ENCODE measurements at places on chromosomes 16 and 17.

- peak; percentile 70 for DNase-seq
Observed at GRCh38 chr16:49637933-49638672, 217.8 kb downstream of the ZNF423 start.

GRCh38 chr17:80569924-80570323 lies 25.3 kb downstream of the RPTOR start:
- DNase-seq = no peak

DNA sequence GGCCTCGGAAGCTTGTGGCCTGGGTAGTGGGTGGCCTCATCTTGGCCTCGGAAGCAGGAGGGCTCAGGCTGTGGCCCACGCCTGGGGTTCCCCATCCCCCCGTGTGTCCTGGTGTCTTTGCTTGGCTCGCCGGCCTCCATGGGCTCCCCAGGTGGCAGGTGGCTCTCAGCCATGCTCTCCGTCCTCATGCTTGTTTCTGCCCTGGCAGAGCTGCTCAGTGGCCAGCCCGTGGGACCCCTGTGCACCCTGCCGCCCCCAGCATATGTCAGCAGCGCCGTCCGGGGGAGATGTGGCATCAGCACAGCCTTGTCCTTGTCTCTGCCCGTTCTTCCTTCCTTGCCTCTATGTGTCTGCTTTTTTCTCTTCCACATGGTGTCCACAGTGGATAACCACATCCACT lies 38.5 kb downstream of the TBCD start:
- no peak for DNase-seq

GRCh38 chr17:2369039-2369438 lies 31.7 kb downstream of the SGSM2 start:
- no peak for DNase-seq

DNA sequence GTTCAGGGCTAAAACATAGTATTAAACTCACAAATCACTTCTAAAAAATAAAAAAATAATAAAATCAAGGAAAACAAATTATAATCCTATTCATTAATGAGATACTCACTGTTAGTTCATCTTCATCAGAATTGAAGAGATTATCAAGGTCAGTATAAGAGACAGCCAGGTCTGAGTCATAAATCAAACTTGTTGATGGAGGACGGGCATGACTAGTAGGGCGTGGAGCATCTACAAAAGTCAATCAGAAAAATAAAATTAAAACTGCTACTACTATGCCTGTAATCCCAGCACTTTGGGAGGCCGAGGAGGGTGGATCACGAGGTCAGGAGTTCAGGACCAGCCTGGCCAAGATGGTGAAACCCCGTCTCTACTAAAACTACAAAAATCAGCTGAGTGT lies 59.1 kb upstream of the INTS2 start:
- no peak for DNase-seq

DNA sequence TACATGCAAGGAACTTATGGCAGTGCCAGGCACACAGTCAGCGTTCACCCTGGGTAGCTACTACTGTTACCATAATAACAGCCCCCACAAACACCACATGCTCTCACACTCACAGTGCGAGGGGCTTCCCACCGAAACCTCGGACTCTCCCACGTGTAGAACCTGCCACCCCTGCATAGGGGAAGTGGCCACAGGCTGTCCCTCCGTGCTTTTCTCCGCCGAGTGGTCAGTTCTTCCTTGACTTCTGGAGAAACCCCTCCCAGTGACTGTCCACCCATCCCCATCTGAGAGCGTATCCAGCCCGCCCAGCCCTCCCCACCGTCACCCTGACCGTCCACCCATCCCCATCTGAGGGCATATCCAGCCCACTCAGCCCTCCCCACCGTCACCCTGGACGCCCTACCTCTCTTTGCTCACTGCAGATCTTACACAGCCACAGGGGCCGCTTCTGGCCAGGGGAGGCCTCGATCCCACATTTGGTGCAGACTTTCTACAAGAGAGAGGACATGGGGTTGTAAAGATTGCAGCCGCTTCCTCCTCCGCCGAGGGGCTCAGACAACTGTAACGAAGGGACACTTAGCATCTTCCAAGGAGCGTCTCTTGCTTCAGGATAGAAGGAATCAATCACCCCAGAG lies 71.1 kb downstream of the RPH3AL start:
- DNase-seq = no peak

DNA sequence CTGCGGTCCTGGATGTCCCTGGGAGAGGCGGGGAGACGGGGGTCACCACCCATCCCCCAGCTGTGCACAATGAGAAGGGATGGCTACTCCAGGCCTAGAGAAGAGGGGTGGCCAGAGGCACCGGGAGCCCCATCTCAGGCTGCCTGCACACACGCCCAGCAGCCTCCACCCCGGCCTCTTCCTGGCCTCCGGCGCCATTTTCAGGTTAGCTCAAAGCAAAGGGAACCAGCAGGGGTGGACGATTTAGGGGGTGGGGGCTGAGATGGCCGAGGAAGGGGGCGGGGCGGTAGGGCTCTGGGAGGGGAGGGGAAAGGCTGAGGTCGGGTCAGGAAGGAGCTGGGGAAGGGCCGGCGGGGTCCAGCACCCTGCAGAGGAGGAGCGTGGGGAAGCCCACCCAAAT lies 42.8 kb downstream of the SRCIN1 start:
- no peak for DNase-seq

- no peak for DNase-seq
Observed at GRCh38 chr16:69566981-69567680, 1.4 kb downstream of the NFAT5 start.

GRCh38 chr17:15496735-15497670 lies 29.6 kb upstream of the CDRT4 start:
- no peak for DNase-seq

GRCh38 chr17:78409191-78409928 lies 30.9 kb downstream of the PGS1 start:
- DNase-seq = no peak

DNA sequence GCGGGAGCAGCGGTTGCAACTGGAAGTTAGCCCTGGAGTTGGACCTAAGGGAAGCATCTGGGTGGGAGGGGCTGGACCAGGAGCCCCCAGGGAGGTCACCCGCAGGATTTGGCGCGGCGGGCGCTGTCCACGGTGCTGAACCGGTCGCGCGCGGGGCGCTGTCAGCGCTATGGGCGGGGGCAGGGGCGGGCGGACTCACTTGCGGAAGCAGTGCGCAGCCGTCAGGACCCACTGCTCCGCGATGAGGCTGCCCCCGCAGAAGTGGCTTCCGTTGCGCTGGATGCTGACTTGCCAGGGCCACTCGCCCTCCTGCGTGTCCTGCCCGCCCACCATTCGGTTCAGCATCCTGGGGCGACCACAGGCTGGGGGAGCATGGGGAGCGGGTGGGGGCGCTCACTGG lies 4.5 kb downstream of the PRSS27 start:
- no peak for DNase-seq

- no peak for DNase-seq
Observed at GRCh38 chr16:5508371-5508770, 410.8 kb upstream of the EEF2KMT start.

- DNase-seq = no peak
Observed at GRCh38 chr16:21179126-21179982, 20.9 kb downstream of the LDAF1 start.

DNA sequence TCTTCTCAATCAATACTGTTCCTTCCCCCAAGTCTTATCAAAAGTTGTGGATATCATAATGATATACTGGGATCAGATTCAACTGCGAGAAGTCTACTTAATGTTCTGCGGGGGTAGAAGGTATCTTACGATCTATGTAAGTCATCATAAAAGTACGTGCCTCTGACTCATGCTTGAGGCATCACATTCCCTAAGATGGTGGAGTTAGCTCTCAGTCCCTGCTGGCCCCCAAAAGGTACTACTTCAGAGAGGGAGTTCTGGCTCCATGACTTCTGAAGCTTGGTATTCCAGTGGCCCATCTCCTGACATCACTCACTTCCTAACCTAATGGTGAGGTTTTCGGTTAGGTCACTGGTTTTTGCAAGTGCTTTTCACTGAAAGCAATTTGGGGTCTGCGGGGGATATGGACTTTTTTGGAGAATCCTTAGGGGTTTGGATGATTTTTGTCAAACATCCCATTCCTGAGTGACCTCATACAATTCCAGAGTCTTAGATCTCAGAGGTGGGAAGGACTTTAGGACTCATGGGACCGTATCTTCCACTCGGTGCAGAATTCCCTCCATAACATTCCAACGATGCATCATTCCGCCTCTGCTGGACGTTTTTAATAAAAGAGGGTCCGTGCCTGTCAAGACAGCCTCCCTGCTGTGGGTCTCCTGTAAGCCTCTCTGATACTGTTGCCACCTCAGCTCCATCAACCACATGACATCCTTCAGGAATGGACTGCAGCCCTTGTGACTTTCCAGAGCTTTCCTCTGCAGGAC lies 74.3 kb downstream of the DYNLRB2 start:
- no peak for DNase-seq

GRCh38 chr17:54982399-54982798 lies 13.8 kb downstream of the STXBP4 start:
- no peak for DNase-seq

- no peak for DNase-seq
Observed at GRCh38 chr16:3089717-3090592, 9.1 kb downstream of the ZSCAN10 start.

GRCh38 chr17:61400066-61400716 lies 548 bp downstream of the TBX2 start:
- DNase-seq = no peak

DNA sequence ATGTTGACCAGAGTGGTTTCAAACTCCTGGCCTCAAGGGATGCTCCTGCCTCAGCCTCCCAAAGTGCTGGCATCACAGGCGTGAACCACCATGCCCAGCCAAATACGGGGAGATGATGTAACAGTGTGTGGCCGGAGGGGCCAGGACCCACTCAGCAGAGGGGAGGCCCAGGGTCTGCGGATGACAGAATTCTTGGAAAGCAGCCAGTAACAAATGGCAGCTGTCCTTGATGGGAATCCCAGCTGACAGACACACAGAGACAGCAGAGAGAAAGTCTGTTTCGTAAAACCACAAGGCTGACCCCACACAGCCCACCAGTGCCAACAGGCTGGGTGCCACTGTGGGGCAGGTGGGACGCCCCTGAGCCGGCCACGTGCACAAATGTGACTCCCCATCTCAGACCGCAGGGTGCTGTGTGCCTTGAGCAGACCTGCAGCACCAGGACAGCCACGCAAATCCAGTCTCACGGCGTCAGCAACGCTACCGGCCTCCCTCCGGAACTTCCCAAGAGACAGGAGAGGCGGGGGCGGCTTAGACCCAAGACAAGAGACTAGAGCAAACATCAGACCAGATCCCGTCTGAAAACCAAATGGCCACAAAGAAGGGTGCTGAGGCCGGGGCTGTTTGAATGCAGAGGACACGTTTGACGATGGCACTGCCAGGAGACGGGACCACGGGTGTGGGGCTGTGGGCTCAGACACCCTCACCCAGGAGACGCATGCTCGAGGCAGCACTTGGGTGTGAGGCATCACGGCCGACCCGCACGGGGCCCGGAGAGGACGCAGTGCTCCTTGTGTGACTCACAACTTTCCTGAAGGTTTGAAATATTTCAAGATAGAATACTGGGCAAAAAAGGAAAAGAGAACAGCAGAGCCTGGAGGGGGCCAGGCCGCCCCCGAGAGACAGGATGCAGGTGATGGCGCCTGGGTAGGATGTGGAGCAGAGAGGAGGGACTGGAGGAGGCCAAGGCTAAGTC lies 24.6 kb downstream of the CTU2 start:
- DNase-seq = no peak

GRCh38 chr17:76947309-76947708 lies 79.1 kb downstream of the MGAT5B start:
- no peak for DNase-seq

GRCh38 chr17:67801626-67802175 lies 23.6 kb upstream of the BPTF start:
- DNase-seq = no peak

- no peak for DNase-seq
Observed at GRCh38 chr16:59697236-59697635, 963.1 kb upstream of the GOT2 start.

DNA sequence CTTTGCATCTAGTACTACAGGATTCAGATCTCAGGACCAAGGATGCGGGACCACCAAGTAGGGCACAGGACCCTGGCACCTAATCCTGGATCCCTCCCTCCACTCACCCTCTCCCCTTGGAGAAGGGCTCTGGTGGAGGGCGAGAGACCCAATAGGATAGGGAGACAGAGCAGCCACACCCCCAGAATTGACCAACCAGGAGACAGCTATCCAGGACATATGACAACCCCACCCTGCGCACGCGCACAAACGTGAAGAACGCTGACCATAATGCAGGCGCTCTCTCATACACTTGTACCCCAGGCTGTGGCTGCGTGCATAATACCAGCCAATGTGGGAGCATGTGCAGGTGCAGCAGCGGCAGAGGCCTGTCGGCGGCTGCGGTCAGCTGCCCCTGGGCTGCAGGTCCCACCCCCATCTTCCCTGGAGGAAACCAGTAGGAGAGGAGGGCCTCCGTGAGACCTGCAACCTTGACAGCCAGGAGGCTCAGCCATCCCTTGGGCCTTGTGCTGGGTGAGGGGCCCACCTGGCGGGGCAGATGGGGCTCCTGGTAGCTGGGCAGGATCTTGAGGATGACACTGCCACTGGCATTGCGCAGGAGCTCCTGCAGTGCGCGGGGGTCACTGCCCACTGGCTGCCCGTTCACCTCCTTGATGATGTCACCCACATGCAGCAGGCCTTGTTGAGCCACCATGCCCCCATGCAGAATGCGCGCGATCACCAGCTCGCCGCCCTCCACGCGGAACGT lies 25.4 kb downstream of the MPP2 start:
- peak; percentile 62 for DNase-seq

GRCh38 chr17:29116804-29117753 lies 63.1 kb downstream of the MYO18A start:
- no peak for DNase-seq

- no peak for DNase-seq
Observed at GRCh38 chr16:73614131-73614530, 566.2 kb upstream of the ZFHX3 start.

GRCh38 chr17:57899391-57899790 lies 49.5 kb upstream of the MRPS23 start:
- DNase-seq = no peak

- no peak for DNase-seq
Observed at GRCh38 chr16:67509016-67509415, 19.6 kb upstream of the RIPOR1 start.

DNA sequence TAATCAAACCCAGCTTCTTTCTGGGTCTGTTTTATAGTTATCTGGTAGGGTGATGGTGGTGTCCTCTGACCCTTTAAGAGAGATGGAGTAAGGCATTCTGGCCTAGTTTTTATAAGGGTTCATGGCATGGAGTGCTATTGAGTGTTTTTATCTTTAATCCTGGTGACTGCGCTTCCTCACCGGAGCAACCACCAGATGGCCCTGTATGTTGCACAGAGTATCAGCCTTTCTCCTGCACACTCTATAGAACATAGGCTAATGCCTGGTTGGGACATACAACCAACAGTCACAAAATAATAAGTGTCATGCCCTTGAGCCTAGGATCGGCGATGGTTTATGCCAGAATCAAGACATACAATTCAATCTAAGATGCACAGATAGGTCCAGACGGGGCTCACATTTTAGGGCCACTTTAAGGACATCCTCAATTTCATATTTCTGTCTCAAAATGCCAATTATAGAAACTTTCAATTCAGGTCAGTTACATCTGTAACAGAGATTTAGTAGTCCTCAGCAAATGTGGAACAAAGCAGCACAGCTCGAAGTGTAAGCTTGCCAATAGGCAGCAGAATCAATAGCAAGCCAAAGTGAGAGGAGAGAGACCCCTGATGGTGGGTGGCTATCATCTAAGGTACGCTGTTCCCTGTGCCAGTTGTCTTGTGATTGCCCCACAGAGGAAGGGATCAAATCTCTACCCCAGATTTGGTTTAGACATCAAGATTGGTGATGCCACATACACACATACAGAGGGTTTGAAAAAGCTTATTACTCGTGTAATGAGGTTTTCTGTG lies 37.2 kb upstream of the HOXB9 start:
- DNase-seq = no peak

GRCh38 chr17:73160980-73161630 lies 3.7 kb upstream of the SSTR2 start:
- DNase-seq = no peak

Measured in coronary artery (tissue), 2 donors.